ENCODE measurements at places on chromosomes 4 and X.
A peak's percentile ranks its signal among the peaks of the same experiment; 100 is the strongest.

- DNase-seq, result no peak
Measured at GRCh38 chrX:17848545-17849265, 12.4 kb downstream of the RAI2 start.

DNA sequence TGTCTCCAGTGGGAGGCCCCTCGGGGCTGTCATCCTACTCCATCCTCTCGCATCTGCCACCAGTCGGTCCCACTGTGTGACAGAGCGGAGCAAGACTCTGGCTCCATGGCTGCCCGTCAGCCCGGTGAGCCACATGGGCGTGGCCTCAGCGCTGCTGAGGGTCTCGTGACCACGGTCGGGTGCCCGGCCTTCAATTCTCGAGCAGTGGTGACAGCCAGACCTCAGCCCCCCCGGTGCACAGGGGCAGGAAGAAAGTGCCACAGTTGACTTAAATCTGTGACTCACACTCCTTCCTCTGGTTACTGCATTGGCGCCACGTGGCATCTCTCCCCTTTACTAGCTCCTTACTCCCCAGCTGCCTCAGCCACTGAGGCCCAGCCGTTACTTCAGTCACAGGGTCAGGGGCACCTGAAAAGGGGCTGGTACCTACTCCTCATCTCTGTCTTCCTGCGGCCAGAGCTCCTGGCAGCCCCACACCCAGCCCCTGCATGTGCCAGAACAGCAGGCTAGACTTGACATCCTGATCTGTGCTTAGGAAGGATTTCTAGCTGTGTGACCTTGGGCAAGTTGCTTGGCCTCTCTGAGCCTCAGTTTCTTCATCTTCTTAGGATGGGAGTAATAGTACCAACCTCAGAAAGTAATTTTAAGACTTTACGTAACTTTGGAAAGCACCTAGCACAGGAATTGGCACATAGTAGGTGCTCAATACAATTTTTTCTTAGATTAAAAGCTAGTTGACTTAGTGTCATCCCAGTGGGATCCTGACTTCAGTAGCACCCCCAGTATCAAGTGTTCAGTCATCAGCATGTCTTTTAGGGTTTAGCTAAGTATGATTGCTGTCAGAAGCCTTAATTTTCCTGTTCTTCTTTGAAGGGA, 66.1 kb downstream of the TNIP2 start:
- peak; percentile 7 for DNase-seq

- no peak for DNase-seq
Measured at GRCh38 chrX:427812-428725, 41.4 kb upstream of the PPP2R3B start.

DNA sequence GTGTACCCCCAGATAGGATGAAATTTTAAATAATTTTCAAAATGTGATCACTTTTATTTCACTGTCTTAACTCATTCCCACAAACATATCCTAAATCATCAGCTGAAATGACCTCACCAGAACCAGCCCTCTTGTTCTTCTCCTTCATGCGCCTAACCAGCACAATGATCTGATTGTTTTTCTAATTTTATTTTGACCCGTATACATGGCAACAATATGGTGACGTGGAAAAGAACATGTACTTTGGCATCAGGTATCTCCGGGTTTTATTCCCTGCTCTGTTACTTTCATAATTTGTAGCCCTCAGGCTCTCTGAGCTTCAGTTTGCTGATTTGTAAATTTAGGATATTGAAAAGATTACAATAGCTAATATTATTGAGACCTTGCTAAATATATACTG, 562.4 kb upstream of the ZFP42 start:
- no peak for DNase-seq

DNA sequence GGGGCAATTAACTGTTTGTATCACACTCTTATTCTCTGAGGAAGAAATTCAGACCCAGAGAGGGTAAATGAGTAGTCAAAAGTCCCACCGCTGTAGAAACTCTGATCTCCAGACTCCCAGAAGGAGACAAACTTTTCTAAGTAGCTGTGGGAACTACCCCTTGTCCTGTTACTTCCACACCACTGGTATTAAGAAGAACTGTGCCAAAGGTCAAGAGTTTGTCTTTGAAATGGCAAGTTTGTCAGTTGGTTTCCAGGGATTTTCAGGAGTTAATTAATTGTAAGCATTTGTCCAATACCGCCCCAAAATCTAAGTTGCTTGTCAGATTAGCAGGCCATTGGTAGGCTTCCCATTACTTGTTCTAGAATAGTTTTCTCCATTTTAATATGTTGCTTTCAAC, 85.7 kb downstream of the GC start:
- DNase-seq, result no peak

DNA sequence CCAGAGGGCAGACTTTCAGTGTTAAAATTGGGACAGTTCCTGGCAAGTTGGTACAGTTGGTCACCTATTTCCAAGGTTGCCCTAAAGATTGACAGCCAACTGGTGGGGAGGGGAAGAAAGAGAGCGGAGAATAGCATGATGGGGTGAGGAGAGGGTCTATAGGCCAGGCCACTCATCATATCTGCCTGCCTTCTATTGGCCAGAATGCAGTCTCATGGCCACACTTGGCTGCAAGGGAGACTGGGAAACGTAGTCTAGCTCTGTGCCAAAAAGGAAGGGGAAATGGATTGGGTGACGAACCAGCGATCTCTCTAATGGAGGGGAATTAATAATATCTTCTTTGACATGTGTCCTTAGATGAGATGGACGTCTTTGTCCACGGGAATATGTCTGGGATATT, 197.4 kb upstream of the ATP6AP2 start:
- DNase-seq, result no peak

- no peak for DNase-seq
Measured at GRCh38 chr4:965048-965765, 8.2 kb downstream of the DGKQ start.

DNA sequence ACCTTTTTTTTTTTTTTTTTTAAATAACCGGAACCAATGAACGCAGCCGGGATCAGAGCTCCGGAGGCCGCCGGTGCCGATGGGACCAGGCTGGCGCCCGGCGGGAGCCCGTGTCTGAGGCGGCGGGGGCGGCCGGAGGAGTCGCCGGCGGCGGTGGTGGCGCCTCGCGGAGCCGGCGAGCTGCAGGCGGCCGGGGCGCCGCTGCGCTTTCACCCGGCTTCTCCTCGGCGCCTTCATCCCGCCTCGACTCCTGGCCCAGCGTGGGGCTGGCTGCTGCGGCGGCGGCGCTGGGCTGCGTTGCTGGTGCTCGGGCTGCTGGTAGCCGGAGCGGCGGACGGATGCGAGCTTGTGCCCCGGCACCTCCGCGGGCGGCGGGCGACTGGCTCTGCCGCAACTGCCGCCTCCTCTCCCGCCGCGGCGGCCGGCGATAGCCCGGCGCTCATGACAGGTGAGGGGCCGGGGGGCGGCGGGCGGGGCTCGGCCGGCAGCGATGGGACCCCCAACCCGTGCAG, 337 bp downstream of the STIM2 start:
- DNase-seq, result peak; percentile 58

GRCh38 chr4:14812101-14812500, 190.2 kb upstream of the CPEB2 start:
- no peak for DNase-seq

DNA sequence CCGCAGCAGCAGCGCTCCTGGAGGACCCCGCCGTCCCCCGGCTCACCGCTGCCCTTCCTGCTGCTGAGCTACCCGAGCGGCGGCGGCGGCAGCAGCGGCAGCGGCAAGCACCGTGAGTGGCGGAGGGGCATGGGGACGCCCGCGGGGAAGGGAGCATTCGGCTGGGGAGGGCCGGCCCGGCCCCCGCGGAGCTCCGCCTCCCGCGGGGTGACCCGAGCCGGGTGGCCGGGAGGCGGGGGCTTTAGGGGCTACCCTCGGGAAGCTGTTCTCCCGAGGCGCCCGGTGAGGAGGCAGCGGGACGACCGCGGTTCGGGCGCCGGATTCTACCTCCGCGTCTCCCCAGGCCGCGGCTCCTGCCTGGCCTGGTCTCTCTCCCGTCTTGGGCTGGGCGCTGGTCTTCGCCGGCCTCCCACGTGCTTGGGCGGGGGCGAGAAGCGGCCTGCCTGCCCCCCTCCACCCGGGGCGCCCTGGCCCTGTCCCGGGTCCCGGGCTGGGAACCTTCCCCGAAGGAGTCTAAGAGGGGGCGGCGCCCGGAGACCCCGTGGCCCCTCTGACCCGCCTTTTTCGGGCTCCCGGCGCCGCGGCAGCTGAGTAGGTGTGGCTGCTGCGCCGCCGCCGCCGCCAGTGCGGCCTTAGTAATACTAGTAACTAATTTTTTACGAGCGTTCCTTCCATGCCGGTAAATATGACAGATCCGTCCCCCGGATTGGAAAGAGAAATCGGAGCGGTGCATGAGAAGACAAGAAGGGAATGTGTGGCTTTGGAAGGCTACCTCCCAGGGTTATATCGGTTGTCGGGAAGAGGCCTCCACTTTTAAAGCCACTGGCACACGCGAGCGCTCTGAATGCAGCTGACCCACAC, 16.4 kb upstream of the RUFY3 start:
- DNase-seq, result peak; percentile 78

DNA sequence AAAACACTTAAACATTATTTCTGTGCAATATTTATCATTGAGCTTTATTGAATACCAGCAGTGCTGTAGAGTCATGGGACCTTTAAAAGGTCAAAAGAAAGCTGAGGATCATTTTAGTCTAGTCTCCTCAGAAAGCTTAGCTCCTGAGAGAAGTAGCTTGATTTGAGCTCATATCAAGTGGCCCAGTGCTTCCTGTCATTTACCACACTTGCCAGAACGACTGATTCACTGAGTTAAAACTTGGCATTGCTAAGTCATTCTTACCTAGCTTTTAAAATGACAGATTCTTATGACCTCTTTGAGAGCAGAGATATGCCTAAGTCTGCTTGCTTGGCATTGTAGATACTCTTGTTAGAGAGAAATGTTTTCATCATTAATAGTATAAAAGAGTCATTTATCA, 15.2 kb downstream of the SEPTIN11 start:
- DNase-seq, result no peak

DNA sequence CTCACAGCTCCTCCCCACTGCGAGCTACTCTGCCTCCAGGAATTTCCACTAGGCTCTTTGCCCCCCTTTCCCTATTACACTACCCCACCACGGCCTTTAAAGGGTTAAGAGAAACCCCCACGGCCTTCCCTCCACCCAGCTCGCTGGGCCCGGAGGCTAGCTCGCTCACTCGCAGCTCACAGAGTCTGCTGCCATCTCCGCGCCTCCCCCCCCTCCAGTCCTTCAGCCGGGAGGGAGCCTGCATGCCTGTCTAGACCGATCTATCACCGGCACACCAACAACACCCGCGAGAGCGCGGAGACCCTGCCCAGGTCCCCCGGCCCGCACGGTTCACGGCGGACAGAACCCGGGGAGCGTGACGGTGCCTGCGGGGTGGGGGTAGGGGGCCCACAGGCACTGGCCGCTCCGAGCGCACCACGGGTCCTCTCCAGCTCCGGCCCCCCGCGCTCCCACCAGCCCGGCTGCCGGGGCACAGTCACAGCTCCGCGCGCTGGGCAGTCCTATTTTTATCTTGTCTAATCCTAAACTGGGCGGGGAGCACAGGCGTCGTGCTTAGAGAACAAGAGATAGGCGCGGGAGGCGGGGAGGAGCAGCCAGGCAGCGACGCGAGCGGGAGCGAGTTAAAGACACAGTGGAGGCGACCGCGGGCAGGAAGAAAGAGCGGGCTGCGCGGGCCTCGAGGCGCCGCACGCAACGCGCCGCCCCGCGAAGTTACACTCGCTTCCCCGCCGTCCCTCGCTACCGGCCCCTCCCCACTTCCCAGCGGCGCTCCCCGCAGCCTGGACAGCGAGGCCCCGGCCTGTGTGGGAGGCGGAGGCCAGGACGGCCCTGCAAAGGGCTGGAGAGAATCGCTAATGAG, 3.5 kb downstream of the BCOR start:
- DNase-seq, result no peak

DNA sequence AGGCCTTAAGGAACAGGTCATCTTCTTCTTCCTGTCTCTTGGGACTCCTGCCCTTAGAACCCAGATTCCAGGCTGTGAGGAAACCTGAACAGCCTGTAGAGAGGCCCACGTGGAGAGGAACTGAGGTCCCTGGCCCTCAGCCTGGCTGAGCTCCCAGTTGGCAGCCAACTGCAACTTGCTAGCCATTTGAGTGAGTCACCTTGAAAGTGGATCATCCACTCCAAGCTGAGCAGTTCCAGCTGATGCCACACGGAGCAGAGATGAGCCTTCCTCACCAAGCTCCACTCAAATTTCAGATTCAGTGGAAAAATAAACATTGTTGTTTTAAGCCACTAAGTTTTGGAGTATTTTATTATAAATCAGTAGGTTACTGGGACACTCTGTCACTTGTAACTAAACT, 392.5 kb downstream of the BCOR start:
- DNase-seq, result no peak

DNA sequence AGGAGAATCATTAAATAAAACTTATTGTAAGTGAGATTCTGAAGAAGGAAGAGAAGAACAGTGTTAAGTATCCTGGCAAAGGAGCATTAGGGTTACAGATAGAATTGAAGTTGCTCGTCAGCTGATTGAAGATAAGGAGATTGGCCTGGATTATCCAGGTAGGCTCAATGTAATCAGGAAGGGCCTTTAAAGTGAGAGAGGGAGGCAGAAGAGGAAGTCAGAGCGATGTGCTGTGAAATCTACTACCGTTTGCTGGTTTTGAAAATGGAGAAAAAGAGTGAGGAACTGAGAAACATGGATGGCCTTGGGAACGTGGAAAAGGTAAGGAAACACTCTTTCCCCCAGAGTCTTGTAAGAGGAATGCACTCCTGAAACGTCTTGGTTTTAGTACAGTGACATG, 245.7 kb downstream of the ANTXR2 start:
- DNase-seq, result no peak

DNA sequence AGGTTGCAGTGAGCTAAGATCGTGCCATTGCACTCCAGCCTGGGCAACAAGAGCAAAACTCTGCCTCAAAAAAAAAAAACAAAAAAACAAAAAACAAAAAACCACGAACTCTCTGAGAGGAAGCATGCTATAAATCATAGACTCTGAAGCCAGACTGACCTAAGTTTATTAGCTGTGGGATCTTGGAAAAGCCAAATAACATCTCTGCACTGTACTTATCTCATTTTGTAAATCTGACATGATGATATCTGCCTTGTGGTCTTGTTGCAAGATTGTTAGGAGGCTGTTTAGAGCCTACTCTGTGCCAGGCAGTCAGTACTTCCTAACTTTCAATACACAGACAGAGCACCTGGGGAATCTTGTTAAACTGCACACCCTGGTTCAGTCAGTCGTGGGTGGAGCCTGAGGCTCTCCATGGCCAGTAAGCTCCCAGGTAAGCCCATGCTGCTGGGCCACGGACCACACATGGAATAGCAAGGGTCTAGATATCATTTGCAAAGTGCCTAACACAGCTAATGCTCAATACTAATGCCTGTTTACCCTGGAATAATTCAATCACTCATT, 107.6 kb upstream of the SMIM10 start:
- DNase-seq, result no peak

- no peak for DNase-seq
Measured at GRCh38 chr4:25969374-25970155, 55.5 kb downstream of the SMIM20 start.

GRCh38 chr4:65014078-65014477, 604.8 kb upstream of the TECRL start:
- no peak for DNase-seq

- DNase-seq, result no peak
Measured at GRCh38 chrX:129230850-129231512, 292.3 kb downstream of the SMARCA1 start.

DNA sequence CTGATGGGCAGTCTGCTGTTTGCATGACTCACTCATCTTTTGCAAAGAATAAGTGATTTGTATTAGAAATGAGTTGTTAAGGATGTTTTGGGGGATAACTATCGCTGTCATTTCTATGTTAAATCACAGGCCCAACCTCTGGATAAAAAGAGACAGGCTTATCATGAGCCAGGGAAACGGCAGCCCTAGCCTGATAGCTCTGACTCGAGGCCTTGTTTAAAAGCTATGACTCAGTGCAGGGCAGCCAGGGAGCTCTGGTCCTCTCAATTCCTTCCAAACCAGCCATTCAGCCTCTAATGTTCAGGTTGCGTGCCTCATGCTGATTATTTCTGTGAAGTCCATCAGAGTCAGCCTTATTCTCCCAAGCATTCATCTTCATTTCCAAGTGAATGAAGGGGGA, 305.9 kb upstream of the HAND2 start:
- DNase-seq, result no peak
